ENCODE measurements at places on chromosomes 12 and 14. TPM values are rescaled to one million over a fixed set of nuclear protein-coding genes. Genes with fewer than 3 reads are reported as not detected.

RD3L gene
- total RNA-seq, result not detected

SLC6A13 gene
- 0.31 TPM for total RNA-seq

YAF2 gene
- 8.3 TPM for total RNA-seq

RDH12 gene
- 1.6 TPM for total RNA-seq

ZNF140 gene
- total RNA-seq, result 6.5 TPM

DNA sequence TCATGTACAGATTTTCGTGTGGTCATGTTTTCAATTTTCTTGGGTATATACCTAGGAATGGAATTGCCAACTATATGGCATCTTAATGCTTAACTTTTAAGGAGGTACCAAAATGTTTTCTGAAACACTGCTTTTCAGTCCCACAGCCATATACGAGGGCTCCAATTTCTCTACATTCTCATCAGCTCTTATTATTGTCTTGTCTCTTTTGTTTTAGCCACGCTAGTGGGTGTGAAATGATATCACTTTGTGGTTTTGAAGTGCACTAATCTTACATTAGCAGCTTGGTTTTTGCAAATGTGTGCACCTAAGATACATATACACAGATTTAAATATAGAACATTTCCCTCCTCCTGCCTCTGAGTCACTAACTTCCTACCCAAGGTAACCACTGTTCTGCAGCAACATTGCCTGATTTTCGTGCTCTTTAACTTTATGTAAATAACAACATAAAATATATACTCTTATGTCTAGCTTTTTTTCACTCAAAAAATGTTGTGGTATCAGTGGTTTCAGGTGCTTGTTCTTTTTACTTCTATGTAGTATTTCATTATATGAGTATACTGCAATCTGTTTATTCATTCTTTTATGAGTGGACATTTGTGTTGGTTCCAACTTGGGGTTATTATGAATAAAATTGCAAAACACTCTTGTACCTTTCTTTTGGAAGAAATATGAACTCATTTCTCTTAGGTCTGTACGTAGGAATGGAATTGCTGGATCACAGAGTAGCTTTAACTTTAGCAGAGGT is 73.1 kb downstream of the ZFP36L1 start:
- no peak for DNase-seq

GRCh38 chr12:40469736-40470135 is 222.5 kb upstream of the CNTN1 start:
- no peak for DNase-seq

DNA sequence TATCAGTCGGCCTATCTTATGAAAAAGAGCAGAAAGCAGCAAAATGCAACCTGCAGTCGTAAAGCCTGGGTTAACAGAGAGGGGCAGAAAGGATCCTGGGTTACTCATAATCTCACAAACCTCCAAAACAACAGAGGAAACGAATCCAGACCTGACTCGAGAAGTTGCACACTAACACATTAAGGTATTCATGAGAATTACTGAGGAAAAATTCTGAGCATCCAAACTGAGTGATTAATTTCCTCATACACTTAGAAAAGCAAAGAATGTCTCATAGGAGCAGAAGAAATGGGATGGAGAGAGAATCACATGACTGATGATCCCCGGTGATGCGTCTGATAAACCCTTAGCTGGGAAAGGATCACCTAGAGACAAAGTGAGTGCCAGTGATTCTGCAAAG is 272.5 kb downstream of the TMEM132D start:
- no peak for DNase-seq

DNA sequence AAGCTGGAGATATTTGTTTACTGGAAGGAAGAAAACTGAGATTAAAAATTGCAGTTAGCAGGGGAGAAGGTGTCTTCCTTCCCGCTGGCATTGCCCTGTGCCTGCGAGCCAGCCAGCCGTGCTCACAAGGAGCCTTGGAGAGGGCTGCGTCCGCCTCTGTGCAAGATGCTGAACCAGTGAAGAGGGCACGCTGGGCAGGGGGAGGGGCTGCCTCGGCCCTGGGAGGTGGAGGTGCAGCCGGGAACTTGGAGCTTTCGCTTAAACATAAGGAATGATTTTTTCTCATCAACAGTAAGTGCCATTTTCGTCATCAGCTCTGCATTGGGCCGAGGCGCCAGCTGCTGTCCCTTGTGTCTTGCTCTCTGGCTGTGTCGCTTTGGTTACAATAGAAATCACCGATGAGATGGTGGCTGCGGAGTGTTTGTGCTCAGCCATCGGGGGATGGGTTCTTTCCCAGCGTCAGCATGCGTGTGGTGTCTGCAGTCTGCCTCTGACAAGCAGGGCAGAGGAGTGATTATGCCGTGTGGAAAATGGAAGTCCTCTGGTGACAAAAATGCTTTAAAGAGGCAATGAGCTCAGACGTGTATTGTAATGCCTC is 97.3 kb downstream of the ESR2 start:
- peak; percentile 77 for DNase-seq

GRCh38 chr12:127628645-127629044 is 638.3 kb upstream of the TMEM132C start:
- DNase-seq, result no peak

DNA sequence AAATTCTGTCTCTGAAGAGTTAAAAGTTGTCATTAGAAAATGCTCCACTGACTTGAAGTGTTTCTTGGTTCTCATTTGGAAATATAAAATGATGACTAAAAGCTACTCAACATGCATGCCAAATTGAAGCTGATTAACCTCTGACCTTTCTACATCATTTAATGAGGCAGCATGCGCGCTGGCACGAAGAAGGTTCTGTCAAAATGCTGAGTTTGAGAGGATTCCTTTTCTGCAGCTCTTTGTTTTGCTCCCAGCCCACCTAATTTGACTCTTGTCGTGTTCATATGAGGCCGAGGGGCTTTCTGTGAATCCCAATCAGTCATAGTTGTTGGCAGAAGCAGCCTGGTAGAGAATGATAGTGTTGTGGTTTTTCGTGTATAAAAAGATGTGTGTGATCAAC is 153.4 kb downstream of the BRMS1L start:
- DNase-seq, result no peak

DNA sequence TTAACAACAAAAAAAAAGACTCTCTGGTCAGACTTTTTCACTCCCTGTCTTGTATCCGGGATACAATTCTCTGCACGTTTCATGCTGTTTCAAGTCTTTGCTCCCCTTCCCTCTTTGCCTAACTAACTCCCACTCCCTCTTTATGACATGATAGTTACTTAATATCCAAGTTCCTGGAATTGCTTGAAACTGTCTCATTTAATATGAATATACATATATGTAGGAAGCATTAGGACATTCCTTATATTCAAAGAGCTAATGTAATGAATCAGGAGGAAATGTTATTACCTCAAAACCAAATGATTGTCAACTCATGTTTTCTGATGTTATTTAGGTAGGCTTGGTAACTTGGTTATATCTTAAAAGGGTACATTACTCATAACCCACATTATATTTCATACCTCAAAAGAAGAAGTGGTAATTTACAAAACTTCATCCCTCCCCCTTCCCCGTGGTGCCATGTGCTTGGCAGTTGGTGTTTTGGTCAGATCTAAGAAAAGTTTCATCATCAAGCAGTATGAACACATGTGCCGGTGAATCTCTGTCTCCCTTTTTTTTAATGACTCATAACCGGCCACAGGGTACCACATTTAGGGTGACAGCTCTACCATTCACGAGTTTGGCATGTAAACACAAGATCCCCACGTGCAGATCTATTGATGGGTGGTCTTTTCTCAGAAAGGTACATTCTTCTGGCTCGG is 56.5 kb downstream of the HCAR2 start:
- no peak for DNase-seq

Measured in pancreas (tissue), 10 donors.